ENCODE measurements at places on chromosomes 5 and 9.

GRCh38 chr9:83281306-83282255 lies 218.6 kb upstream of the RASEF start:
- no peak for DNase-seq

- peak; percentile 52 for DNase-seq
Observed at GRCh38 chr9:124254261-124254682, 3.5 kb upstream of the NEK6 start.

- DNase-seq, result no peak
Observed at GRCh38 chr9:123536455-123536868, 180.5 kb downstream of the CRB2 start.

DNA sequence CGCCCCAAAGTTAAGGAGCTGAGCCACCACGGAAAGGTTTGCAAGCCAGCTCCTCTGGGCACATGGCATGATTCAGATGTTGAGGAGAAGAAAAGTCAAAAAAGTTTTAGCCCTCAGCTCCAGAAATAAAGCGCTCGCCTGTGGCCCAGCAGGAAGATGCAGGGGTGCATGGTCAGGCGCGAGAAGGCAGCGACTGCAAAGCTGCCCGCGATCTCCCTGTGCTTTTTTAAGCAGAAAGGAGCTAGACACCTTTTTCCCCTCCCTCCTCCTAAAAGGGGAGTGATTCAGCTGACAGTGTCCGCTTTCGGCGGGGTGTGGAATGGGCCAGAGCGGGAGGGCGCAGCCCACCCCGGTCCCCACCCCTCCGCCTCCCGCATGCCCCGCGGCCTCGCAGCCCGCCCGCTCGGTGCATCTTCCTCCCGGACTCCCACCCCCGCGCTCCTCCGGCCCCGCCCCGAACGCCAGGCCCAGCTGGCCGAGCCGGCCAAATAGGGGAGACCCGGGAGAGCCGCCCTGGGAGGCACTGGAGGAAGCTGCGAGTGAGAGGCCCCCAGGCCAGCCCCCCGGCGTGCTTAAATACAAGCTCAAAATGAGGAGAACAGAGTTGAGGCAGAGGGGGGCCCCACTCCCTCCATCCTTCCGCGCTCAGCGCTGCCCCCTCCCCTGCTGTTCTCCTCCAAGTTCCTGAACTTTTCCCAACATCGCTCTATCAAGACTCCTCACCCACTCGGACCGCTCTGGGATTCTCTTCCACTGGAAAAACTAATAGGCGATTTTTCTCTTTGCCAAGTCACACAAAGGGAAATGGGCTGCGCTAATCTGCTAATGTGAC lies at the start of gene ADAMTS12:
ADAMTS12 (minus strand) TSS at position 203 of the 832 bp plus-strand sequence; CDS start at position 69, 134 bp downstream.
- DNase-seq, result no peak

DNA sequence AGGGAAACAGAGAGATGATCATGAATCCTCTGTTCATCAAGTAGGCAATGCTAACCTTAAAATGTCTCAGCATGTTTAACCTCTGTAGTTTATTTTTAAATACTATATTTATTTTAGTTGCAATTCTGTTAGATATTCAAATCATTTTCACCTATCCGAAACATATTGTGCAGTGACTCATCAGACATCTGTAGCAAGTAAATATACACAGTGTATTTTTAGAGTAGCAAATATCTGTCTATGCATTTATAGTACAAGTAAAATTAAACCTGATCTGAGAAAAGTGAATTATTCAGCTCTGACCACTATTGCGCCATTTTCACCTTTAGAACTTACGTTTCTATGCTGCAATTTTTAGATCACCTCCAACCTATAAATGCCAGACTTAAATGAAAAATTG lies 24.3 kb upstream of the TUSC1 start:
- no peak for DNase-seq
